ENCODE measurements at places on chromosomes 1 and 21.

- no peak for DNase-seq
These were observed 22.1 kb downstream of the SPOCD1 start for GRCh38 chr1:31793586-31794285.

- DNase-seq, result no peak
These were observed 357.1 kb downstream of the LTN1 start for GRCh38 chr21:28635541-28635940.

DNA sequence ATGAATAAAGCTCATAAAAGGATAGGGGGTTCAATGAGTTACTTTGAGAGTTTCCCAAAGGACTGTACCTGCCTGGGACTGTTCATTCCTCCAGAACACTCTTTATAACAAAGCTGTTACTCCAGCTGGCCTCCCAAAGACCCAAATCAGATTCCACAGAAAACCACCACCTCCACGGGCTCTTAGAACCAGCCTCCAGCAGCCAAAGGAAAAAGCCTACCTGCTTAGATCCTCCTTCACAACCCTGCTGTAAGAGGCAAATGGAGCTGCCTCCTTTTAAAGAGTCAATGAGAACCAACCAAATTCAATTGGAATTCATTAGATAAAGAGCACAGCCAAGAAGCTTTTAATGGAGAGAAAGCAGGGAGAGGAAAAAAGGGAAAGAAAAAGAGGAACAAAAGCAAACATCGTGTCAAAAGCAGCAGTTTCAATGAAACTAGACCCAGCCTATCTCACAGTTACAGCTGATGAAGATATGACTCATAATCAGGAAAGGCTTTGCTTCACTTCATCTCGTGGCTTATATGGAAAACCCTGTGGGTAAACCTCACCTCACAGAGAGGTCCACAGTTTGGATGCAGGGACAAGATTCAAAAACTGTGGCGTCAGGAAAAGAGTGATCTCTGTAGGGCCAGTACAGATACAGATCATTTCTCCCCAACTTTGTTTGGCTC is 27.8 kb upstream of the FMO4 start:
- peak; percentile 63 for DNase-seq

- DNase-seq, result peak; percentile 86
These were observed 11.5 kb upstream of the AIM2 start for GRCh38 chr1:159088050-159088449.

DNA sequence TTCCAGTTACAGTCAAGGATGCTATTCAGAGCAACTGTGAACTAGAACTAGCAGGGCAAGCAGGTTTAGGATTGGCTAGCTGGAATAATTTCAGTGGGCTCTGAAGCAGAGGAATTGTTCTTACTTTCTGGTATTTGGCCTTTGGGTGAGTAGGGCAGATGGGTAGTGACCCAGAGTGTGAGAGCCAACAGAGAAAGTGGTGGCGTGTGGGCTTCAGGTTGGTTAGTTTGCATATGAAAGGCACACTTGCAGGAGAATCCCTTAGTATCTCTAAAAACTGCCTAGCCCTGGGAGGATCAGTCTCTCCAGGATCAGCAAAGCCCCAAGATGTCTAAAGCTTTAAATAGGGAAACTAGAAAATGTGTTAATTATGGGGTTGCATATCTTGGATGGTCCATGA is 67.6 kb upstream of the LRRC8B start:
- no peak for DNase-seq

DNA sequence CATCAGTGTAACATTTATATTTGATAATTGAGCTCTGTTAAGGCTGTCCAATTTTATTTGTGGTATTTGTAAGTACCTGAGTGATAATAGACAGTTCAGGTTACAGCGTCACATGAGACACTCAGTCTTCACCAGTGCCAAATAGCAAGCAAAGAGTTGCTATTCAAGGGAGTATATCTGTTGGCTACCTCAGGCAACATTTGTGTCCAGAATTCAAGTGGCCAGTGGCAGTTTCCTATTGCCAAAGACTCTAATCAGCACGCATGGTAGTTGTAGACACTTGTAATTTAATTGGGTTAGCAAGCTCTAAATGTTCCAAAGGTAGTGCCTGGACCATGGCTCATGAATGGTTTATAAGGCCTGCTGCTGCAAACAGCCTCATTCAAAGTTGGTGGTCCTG is 1524.3 kb upstream of the B3GALT2 start:
- DNase-seq, result no peak

- DNase-seq, result no peak
These were observed 117.1 kb downstream of the DSCAM start for GRCh38 chr21:40729761-40730425.

- no peak for DNase-seq
These were observed 59.4 kb downstream of the DIPK1A start for GRCh38 chr1:92901699-92902405.

DNA sequence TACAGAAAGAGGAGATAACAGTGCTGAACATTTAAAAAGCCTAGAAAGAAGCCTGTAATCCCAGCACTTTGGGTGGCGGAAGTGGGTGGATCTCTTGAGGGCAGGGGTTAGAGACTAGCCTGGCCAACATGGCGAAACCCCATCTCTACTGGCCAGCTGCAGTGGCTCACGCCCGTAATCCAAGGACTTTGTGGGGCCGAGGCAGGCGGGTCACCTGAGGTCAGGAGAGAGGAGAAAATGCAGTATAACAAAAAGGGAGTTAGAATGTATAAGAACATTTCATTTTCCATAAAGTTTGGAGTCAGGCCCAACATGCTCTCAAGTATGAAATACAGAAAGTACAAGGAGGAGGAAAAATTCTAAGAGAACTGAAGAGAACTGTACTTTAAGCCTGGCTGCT is 134.5 kb downstream of the SMYD3 start:
- no peak for DNase-seq

DNA sequence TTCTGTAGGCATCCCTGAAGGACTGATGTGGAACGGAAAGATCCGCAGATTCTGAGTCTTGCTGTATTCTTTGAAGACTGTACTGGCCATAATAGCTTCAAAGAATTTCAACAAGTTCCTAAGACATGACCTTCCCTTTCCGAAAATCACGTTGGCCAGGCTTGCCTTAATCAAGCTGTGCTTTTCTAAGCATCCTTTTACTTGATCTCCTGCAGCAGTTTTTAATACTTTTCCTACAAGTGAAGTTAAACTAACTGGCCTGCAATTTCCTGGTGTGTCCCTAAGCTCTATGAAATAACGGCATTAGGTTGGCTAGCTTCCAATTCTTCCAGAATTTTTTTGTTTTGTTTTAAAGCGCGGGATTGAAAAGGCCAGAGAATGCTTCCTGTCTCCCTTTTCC is 40.3 kb downstream of the SPAG17 start:
- no peak for DNase-seq

DNA sequence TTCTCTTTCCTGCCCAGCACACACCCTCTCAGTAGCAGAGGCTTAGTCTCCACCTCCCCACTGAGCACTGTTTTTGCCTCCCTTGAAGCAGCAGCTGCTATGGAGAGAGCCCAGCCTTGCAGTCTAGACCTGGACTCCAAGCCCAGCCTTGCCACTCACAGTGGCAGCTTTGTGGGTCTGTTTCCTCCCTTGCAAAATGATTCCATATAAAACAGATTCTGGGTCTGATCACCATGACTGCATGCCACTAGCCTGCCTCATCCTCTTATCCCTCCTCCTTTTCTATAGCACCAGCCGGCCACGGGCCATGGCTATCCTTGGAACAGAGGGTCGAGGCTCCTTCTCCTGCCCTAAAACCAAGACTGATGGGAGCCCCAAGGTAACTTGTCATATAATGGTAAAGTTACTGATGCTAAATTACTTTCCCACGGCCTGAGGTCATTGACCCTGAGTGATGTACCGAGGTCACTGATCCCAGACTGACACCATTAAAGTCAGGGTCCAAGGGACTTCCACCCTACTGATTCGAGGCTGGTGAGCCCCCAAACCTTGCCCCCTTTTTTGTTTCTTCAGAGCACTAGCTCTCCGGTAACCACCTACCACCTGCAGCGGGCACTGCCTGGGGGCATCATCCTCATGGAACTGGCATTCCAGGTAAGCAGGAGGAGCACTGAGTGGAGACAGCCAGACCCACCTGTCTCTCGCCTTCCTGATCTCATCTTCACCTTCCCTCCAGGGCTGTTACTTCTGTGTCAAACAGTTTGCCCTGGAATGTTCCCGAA is 7.9 kb downstream of the HYI start:
- no peak for DNase-seq

GRCh38 chr1:181135437-181135731 is 46.9 kb downstream of the IER5 start:
- DNase-seq, result peak; percentile 44

- no peak for DNase-seq
These were observed 245.3 kb downstream of the SETD4 start for GRCh38 chr21:35814858-35815619.

DNA sequence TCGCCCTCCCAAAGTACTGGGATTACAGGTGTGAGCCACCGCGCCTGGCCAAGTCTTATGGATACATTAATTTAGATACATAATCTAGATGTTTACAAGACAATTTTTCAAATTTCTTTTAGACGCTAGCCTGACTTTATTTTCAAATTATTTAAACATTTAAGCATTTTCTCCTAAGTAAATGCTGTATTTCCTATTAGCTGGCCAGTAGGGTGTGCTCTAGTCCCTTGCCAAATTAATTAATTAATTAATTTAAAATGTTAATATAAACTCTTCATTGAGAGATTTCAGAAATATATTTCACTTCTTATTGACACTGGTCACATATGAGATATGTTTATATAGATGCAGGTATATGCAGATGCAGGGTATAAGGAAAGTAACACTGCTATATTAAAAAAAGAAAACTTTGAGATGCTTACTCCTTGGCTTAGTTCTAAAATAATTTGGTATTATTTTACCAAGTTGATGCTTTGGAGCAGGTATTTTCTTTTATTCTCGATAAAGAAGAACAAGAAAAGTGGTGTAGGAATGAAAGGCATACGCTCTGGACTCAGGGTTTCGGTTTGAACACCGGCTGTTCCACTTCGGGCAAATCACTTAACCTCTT is 5.2 kb upstream of the ERRFI1 start:
- DNase-seq, result peak; percentile 72
